ENCODE measurements at places on chromosomes 5 and 9. TPM values are rescaled to one million over a fixed set of nuclear protein-coding genes. Genes with fewer than 3 reads are reported as not detected.

The GNA14 gene
- 2.5 TPM for total RNA-seq

The IFNA2 gene
- not detected for total RNA-seq

The AQP3 gene
- 89.5 TPM for total RNA-seq

The OTP gene
- not detected for total RNA-seq

The HCN1 gene
- not detected for total RNA-seq

The GARNL3 gene
- 7.4 TPM for total RNA-seq

DNA sequence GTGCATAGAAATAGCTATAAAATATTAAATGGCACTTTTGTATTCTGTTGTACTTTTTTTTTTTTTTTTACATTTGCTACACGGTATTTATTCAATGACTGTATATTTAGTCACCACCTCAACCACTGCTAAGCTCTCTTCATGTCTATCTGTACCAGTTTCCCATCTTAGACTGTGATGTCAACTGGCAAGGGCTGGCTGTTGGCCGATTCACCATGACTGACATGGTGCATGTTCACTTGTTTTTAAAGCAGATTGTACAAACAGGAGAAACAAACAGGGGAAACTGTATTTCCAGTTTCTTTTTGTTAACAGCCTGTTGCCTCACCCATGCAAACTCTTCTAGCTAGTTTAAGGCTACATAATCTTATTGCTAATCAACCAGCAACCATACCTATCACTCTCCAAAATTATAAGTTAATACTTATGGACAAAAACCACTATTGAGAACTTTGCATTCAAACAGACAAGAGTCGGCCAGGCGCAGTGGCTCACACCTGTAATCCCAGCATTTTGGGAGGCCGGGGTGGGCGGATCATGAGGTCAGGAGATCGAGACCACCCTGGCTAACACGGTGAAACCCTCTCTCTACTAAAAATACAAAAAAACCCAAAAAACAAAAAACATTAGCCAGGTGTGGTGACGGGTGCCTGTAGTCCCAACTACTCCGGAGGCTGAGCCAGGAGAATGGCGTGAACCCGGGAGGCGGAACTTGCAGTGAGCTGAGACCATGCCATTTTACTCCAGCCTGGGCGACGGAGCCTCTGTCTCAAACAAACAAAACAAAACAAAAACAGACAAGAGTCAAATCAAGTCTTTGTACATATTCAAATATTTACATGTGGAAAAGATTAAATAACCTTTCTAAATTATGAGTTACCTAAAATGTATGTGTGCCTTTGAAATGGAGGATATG is 13.2 kb downstream of the ZFAND5 start:
- no peak for DNase-seq

GRCh38 chr5:146862641-146863040 is 15.9 kb downstream of the PPP2R2B start:
- DNase-seq = no peak

GRCh38 chr5:44868541-44868940 is 59.8 kb downstream of the MRPS30 start:
- no peak for DNase-seq

DNA sequence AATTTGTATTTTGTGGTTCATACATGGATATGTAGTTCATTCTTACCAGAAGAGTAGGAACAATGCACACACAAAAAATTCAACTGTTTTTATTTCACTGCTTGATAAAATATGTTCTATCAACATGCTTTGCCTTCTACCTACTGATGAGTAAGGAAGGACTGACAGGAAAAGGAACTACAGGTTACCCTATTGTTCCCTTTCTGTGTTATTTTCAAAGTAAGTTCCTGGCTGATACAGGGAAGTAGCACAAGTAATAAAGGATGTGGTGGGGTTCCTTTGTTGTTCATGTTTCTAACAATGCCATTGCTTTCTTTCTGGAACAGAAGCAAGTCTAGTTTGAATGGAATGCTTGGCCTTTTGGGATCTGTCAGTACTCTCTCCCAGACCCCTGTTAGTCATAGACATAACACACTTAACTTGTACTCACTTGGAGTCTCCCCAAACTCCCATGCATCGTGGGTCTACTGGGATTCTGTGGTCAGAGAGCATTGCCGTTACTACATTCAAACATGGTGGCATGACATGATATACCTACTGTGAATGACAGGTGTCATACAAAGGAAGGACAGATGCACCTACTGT is 20.2 kb upstream of the ALDOB start:
- DNase-seq = no peak

- no peak for DNase-seq
These were observed 213.2 kb upstream of the IER5L start for GRCh38 chr9:129391221-129391661.

DNA sequence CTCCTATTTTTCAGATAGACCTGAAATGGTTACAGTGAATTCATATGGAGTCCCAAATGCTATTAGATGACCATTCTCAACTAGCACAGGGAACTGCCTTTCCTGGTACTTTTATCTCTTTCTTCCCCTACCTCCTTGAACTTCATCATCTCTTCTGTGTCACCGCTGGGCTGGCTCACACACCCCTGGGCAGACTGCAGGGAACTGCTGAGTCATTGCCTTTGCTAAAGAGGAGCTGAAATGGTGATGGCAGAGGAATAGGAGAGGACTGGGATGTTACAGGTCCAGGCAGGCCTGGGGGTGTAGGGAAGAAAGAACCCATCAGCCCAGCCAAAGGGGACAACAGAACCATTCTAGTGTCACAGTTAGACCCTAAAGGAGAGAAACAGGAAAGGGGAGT is 322.3 kb downstream of the ASTN2 start:
- DNase-seq = no peak
